ENCODE measurements at places on chromosomes 5 and 9. TPM values are rescaled to one million over a fixed set of nuclear protein-coding genes. Genes with fewer than 3 reads are reported as not detected.

- no peak for DNase-seq
Observed at GRCh38 chr9:88015606-88016005, 41.3 kb upstream of the CDK20 start.

DNA sequence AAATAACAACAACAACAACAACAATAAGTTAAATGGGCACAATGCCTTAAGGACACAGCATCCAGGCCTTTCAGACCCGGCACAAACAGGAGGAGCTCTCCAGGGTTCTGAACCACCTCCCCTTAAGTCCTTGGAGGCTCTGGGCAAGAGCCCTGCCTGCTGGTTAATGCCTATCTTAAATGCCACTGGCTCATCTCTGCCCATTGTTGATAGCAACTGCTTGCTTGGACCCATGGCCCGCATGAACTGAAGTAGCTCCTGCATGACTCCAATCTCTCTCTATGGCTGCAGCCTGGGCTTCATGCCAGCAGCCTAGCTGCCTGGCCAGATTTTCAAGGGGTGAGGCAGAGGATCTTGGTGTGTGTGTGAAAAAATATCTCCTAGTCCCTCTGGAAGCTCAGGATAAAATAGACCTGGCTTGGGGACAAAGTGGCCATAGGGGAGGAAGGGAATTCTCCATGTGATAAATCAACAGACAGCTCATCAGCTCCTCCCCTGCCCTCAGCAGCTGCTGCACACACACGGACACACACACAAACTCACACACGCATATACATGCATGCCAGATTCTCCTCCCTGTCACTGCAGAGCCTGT is 27.4 kb downstream of the FAM219A start:
- peak; percentile 85 for DNase-seq

DNA sequence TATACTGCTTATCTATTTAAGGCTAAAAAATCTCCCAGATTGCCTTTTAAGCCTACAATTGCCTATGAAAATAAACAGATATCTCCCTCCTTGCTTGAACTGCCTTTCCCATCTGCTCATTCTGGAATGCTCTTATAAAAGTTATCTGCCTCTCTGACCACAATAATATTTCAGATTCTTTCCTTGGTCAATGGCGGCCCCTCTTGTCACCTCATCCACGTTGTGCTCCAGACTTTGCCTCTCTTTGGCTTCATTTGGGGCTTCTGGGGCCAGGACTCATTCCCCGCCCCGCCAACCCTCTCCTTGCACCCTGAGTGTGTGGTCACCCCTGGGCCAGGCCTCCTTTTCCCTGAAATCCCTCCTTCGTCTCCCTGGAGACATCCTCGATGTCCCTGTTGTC is 110.0 kb upstream of the RPS23 start:
- peak; percentile 87 for DNase-seq

DNA sequence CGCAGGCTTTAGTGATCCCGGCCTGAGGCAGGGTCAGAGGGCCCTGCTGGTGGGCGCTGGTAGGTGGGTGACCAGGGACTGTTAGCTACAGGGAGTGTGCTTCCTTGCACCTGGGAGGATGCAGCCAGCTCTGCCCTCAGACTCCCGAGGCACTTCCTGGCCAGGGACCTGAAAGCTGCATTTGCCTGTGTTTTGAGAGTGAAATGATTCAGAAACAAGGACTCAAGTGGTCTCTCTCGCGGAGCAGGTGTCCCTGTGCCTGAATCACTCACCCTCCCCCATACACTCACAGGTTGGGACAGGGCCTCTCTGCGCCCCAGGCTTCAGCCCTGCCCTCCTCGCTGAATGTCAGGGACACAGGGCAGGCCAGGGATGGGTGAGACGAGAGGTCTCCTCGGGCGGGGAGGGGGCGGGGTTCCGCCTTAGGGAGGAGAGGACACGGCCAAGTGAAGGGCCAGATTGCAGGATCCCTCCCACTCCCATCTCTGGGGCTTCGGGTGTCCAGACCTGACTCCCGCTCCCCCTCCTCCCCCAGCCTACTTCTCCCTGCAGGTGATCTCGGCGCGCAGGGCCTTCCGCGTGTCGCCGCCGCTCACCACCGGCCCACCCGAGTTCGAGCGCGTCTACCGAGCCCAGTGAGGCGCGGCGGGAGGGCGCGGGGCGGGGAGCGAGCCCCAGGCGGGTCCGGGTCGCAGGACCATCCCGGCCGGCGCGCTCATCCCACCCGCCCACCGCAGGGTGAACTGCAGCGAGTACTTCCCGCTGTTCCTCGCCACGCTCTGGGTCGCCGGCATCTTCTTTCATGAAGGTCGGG is 1.5 kb downstream of the LTC4S start:
- DNase-seq, result peak; percentile 83

GRCh38 chr9:34993502-34994259 is 4.1 kb downstream of the DNAJB5 start:
- DNase-seq, result peak; percentile 92

- no peak for DNase-seq
Observed at GRCh38 chr5:60487885-60488442, 212.0 kb downstream of the DEPDC1B start.

DNA sequence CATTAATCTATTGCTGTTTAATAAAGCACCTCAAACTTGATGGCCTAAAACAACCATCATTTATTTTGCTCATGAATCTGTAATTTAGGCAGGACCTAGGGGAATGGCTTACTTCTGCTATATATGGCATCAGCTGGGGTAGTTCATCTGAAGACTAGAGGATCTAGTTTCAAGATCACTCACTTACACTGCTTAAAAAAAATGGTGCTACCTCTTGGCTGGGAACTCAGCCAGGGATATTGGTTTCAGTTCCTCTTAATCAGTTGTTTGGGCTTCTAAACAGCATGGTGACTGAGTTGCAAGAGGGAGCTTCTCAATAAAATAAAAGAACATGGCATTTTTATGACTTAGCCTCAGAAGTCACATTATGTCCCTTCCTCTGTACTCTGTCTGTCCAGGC is 142.0 kb downstream of the FAM114A2 start:
- no peak for DNase-seq

The FAM221B gene
- not detected for total RNA-seq

The UBLCP1 gene
- 26.5 TPM for total RNA-seq

The CARD9 gene
- total RNA-seq, result 3.1 TPM

DNA sequence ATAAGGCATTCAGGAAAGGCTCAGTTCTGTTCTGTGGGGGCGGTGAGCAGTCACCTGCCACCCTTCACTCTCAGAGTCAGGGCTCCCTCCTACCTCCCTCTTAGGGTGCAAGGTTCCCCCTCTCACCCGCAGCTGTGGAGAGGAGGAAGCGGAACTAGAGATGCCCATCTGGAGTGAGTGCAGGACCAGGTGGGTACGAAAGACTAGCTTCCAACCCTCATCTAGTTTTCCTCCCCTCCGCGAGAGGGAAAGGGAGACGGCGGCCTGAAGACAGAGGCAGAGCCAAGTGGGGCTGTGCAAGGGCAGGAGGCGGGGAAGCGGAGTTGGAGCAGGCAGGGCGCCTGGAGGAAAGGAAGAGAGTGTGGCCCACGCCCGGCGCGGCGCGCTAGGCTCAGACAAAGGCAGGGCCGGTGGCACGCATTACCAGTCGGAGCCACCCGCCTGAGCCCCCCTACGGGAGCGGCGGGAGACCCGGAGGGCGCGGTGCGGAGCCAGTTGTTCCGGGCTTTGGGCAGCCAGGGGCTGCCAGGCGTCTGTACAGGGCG is 7.3 kb downstream of the PRR7 start:
- no peak for DNase-seq

- DNase-seq, result no peak
Observed at GRCh38 chr5:43227655-43228054, 35.6 kb downstream of the NIM1K start.

- no peak for DNase-seq
Observed at GRCh38 chr5:65364907-65365306, 116.8 kb downstream of the ADAMTS6 start.

The NFIL3 gene
- 38.9 TPM for total RNA-seq

DNA sequence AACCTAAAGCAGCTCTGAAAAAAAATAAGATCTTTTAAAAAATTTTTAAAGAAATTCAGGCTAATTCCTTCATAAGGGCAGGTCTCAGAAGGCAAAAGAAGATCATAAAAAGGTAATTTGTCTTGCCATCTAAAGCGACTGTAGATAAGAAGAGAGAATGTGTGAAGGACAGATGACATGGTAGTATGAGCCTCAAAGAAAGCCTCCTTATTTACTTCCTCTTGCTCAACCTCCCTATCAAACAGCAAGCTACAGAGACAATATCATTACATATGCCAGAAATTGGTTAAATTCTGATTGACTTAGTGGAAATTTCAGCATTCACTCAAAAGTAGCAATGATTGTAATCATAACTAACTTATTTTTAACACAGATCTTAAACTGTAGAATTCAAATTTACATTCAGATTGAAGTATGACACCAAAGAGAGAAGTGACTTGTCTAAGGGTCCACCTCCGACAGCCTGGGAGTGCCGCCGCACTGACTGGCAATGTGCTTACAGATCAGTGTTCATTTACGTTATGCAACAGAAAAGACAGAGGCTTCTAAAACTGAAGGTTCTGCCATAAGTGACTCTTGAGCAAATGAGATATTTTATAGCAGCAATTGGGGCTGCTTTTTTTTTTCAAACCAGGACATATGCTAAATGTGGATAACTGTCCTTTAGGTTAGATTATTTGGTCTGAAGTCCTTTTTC is 132.0 kb downstream of the CEMIP2 start:
- DNase-seq, result no peak

- DNase-seq, result no peak
Observed at GRCh38 chr5:76445830-76446229, 42.7 kb downstream of the IQGAP2 start.

The ST8SIA4 gene
- 5.6 TPM for total RNA-seq

GRCh38 chr9:10003047-10003446 is 609.8 kb downstream of the PTPRD start:
- DNase-seq, result no peak

DNA sequence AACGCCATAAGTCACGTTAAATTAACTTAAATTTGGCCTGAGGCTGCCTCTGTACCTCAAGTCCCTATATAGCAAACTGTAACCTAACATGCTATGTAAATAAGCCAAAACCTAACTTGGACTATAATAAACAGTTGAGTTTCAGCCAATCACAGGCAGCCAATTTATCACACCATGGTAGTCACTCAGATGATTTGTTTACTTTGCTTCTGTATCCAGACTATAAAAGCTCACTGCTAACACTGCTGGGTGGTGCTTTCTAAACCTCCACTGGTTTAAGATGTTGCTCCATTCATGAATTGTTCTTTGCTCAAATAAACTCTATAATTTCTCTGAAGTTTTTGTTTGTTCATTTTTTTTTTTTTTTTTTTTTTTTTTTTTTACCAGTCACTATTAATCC is 62.8 kb downstream of the TRPM3 start:
- no peak for DNase-seq

The LRRTM2 gene
- total RNA-seq, result 0.10 TPM

The GRXCR2 gene
- not detected for total RNA-seq

The PCDHA9 gene
- total RNA-seq, result 0.14 TPM

The NSD1 gene
- total RNA-seq, result 60.5 TPM

DNA sequence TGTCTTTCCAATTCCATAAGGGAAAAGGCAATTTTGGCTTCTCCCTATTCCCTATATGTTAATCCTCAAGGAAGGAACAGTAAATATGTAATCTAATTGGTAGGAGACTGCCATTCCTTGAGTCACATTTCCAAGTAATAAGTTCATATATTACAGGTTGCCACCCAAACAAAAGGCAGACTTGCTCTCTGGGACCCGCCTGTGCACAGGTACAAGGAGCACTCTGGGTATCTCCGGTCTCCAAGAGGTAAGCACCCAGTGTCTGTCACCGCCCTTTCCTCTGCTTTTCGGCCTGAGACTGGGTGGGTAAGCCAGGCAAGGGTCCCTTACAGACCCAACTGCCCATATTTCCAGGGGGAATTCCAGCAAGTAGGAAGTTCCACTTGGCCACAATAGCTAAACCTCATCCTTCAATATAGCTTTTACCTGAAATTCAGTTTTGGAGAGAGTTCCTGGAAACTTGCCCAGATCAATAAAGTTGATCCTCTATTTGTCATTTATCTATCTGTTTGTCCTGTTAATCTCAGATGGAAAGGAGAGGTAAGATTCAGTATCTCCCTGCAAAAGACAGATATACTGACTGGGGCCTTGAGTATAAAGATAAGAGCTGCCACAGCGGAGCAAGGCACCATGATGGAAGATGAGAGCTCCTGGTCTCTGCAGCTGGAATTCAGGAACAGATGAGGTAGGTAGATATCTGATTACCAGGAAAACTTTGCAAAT is 81.8 kb downstream of the SUSD1 start:
- DNase-seq, result no peak

The NSG2 gene
- 0.29 TPM for total RNA-seq

DNA sequence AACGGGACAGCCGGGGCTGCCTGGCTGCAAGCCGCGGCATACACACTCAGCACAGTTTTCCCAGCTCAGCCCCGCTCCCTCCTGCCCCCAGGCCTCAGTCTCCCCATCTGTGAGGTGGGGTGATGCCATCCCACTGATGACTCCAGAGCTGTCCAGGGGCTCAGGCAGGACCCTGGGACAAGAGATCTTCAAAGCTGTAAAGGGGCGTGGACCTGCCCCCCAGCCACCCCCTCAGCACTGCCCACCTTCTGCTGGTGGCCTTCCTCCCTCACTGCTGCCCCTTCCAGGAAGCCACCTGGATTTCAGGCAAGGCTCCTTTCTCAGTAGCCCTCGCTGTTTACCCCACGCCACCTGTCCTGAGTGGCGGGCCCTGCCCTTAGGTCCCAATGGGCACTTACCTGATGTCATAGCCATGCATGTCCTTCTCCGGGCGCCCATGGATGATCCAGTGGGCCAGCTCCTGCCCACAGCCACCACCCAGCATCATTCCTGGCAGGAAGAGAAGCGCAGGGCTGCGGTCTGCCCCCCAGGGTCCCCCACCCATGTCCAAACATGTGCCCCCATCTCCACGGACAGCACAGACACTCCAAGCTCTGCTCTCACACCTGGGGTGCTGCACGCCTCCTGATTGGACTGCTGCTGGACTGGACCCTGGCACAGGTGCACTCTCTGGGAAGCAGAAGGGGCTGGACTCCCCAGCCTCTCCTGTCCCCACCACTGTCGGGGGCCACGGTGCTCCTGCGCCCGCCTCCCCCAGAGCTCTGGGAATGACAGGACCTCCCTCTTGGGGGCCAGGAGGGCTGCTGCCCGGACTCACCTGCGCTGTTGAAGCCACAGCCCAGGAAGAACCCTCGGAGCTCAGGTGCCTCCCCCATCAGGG is 25.7 kb downstream of the SARDH start:
- DNase-seq, result peak; percentile 51

DNA sequence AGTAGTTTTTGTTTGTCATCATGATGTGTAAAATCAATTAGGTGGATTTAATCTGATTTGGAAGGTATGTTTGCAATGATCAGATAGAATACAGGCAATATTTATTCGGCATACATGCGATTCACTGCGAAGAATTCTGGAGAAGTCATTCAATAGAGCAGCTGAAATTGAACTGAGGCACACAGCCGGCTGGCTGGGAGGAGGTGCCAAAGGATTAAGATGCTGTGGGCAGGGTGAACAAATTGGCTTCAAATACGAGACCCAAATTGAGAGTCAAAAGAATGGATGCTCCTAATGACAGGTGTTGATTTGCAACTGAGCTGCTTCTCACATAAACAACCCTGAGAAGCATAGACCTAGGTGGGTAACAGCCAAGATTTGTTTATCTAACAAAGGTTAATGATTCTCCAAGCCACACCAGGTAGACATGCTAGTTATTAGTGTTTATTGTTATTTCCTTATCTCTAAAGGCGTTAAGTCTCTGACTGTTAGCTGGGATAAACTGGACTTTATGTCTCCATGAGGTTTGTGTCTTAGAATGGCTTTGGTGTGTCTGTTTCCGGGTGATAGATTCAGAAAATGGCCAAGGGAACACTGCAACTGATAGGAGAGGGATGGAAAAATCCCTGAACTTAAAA is 55.3 kb upstream of the CLINT1 start:
- no peak for DNase-seq
